ENCODE measurements at places on chromosomes 4 and X.

GRCh38 chrX:15512401-15512965 lies 11.9 kb downstream of the BMX start:
- DNase-seq = no peak

DNA sequence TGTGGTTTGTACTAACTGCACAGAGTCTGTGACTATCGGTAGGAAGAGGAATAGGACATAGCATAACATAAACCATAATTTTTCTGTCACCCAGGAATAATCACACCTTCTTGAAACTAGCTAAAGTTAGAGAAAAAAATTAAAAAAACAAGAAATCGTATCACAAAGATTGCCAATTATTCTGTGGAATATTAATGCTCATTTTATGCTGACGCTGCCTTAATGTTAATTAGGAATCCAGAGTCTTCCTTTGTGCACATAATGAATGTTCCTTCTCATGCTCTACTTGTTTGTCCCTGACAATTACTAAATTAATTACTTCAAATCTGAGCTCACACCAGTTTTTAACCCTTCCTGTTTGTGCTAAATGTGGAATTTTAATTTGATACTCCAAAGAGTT lies 772.7 kb upstream of the EPHA5 start:
- DNase-seq = no peak

- DNase-seq = no peak
These were observed 62.6 kb downstream of the NSUN7 start for GRCh38 chr4:40812386-40812785.

GRCh38 chrX:42109428-42109827 lies 186.1 kb upstream of the CASK start:
- DNase-seq = no peak

GRCh38 chr4:149933883-149934282 lies 118.2 kb upstream of the IQCM start:
- no peak for DNase-seq

GRCh38 chrX:139020801-139021200 lies 309.3 kb upstream of the FGF13 start:
- DNase-seq = no peak

DNA sequence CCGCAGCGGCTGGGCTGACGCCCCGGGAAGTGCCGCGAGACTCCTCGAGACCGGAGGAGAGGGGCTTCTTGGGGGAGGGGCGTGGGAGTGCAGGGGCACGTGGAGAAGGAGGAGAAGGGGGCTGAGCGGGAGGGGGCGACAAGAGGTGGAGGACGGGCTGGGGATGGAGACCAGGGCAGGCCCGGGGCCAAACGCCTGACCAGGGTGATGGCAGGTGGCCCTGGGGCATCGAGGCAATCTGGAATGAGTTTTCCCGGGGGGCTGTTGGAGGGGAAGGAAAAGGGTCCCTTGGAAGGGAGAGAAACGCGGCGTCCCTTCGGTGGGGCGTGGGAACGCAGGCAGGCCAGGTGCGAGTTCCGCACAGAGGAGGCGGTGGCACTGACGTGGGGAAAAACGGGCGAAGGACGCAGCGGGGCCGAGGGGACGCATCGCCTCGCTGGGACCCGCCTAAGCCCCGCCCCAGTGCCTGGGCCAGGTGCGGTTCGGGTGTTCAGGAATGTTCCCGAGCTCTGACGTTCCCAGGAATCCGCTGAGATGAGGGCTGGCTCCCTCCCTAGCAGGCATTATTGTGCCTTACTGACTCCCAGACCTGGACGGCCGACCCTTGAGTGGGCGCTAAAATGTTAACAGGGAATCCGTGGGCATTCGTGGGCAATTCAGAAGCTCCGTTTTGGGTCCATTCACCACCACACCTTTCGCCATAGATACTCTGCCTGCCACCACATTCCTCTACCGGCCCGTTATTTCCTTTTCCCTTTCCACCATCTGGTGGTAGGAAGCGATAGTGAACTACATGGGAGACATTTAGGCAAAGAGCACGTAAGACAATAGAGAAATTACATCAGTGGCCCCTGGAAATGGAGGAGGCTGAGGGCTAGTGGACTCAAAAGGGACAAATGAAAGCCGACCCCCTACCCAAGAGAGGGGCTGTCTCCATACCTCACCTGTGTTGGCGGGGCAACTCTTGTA lies 795 bp upstream of the SH3KBP1 start:
- DNase-seq = no peak

GRCh38 chr4:185933078-185933581 lies 121.1 kb upstream of the SORBS2 start:
- no peak for DNase-seq

Measured in NCI-H1105 (cell line).